ENCODE measurements at places on chromosomes 12 and 14.

- no peak for DNase-seq
Observed at GRCh38 chr12:82648259-82648909, 38.3 kb upstream of the TMTC2 start.

- DNase-seq = no peak
Observed at GRCh38 chr14:67944605-67945004, 125.0 kb downstream of the RAD51B start.

DNA sequence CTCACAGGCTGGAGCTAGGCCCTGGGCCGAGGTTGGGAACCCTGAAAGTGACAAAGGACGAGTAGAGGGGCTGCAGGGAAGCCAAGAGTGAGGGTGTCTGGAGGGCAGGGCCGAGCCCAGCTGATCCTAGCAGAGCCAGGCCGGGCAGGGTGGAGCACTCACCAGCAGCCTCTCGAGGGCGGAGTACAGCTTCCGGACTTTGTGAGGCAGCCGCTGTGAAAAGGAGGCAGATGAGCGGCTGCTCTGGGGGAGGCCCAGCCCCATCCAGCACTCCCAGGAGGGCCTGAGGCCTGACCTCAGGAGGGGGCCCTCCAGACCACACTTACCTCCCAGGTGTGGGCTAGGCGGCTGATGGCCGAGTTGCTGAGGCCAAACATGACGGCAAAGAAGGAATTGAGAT lies 14.7 kb upstream of the ENDOU start:
- no peak for DNase-seq

DNA sequence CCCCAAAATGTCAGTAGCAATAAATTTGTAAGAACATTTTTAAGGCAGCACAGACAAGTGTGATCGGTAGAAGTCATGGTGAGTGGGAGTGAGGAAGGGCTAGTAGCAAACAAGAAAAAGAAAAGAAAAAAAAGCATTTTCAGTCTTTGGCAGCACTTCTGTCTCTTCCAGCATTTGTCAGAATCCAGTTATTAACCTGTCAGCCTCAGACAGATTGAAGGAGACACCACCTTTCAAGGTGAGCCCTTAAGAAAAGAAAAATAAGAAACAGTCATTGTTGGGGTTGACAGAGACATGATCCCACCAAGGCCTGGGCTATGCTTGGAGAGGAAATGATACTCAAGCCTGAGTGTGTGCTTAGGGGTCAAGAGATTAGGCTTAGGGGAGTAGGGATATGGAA lies 947.4 kb downstream of the NRXN3 start:
- DNase-seq = no peak

DNA sequence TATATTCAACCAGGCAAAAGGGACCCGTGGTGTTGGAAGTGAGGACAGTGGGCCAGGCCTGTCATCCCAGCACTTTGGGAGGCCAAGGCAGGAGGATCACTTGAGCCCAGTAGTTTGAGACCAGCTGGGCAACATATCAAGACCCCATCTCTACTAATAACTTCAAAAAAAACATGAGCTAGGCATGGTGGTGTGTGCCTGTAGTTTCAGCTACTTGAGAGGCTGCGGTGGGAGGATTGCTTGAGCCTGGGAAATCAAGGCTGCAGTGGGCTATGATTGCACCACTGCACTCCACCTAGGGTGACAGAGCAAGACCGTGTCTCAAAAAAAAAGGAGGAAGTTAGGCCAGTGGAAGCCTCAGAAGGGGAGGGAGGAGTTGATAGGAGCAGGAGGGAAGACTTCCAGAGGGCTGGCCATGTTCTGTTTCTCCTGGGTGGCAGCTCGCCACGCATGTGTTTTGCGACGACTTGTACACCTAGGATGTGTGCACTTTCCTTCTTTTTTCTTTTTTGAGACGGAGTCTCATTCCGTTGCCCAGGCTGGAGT lies 10.1 kb downstream of the SLC25A29 start:
- DNase-seq = no peak

DNA sequence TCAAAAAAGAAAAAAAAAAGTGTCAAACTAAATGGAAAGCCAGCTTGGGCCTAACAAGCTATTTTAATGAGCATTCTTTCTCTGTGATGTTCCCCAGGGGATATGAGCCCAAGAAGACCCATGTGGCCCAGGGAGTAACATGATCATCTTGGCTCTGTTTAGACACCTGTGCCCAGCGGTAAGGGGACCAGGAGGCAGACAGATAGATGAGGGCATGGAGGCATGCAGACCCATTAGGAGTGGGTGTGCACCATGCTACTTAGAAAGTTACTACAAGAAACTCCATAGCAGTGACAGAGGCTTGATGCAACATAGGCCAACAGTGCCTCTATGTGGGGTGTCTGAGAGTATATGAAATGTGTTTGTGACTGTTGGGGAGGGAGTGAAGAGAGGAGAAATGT lies 3.1 kb upstream of the CREBL2 start:
- no peak for DNase-seq

GRCh38 chr12:19234171-19234704 lies 104.7 kb downstream of the PLEKHA5 start:
- no peak for DNase-seq

GRCh38 chr12:26428420-26428819 lies 233.0 kb downstream of the SSPN start:
- no peak for DNase-seq

GRCh38 chr14:81517798-81518398 lies 15.8 kb downstream of the SEL1L start:
- DNase-seq = no peak

GRCh38 chr12:78390920-78391319 lies 473.7 kb upstream of the SYT1 start:
- no peak for DNase-seq

GRCh38 chr12:19129122-19129485 lies 429 bp upstream of the PLEKHA5 start:
- no peak for DNase-seq

DNA sequence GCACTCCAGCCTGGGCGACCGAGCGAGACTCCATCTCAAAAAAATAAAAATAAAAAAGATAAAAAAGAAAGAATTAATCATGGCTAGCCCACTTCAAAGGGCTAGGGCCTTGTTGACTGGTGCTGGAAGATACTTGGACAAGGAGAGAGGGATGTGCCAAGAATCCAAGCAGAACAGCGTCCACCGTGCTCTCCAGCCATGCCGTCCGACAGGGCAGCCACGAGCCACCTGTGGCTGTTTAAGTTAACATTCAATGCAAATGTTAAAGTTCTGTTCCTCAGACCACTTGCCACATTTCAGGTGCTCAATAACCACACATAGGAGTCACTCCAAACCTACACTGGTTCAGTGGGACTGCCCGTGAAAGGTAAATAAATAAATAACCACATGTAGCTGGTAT lies 21.4 kb downstream of the SLC6A13 start:
- no peak for DNase-seq

DNA sequence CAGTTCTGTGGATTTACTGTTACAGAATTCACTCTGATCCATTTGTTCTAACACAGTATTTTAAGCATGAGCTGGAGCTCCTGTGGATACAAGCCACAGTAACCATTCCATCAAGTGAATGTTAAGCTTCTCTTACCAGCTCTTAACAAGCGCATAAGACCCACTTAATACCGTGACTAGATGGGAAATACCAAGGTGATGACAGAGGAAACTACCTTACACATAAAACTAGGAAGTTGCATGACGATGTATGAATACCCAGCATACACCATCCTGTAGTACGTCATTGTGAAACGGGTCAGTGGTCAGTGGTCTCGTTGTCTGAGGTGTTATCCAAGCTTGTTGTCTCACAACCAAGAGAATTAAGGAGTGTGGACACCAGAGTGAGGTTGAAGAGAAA lies 2.0 kb upstream of the GALC start:
- DNase-seq = no peak

GRCh38 chr14:99758121-99758821 lies 34.9 kb upstream of the EML1 start:
- DNase-seq = no peak

DNA sequence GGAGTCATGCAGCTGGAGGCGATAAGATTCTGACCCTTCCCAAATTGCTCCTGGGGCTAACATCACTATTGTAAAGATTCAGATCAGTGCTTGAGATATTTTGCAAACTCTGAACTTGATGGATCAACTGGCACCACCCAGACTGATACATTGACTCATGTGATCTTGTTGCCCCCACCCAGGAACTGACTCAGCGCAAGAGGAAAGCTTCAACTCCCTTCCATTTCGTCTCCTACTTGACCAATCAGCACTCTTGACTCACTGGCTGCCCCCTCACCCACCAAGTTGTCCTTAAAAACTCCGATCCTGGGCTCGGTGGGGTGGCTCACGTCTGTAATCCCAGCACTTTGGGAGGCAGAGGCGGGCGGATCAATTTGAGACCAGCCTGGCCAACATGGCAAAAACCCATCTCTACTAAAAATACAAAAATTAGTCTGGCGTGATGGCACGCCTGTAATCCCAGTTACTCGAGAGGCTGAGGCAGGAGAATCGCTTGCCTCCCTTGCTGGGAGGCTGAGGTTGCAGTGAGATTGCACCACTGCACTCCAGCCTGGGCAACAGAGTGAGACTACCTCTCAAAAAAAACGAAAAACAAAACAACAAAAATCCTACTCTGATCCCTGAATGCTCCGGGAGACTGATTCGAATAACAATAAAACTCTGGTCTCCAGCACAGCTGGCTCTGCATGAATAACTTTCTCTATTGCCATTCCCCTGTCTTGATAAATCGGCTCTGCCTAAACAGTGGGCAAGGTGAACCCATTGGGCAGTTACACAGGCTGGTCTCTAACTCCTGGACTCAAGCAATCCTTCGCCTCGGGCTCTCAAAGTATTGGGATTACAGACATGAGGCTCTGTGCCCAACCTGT lies 9.8 kb upstream of the ARF6 start:
- DNase-seq = no peak

GRCh38 chr12:18074001-18074400 lies 16.0 kb downstream of the RERGL start:
- no peak for DNase-seq

DNA sequence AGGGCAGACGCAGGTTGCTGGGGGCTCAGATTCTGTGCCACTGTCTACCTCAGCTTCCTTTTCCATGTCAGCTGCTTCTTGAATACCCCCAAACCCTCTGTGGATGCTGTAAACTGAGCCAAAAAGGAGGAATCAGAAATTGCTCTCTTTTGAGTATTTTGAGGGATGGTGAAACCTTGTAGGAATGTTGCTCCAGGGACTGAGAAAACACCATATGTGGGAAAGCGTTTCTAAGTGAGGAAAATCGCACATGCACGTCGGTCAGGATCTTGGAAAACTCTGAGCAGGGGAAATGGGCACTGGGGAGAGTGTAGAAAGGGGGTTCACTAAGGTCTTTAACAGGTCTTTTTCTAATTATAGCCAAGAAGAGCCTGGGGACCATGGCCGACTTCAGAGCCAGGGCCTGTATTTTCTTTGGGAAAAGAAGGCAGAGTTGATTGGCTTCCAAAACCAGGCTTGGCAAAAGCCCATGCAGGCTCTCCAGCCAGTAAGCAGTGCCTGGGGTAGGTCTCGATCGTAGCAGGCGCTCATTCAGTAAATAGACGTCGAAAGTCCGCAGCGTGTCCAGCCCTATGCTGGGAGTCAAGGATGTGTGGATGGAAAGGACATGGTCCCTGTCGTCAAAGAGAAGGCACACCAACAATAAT lies 58.0 kb downstream of the NTF3 start:
- DNase-seq = no peak

DNA sequence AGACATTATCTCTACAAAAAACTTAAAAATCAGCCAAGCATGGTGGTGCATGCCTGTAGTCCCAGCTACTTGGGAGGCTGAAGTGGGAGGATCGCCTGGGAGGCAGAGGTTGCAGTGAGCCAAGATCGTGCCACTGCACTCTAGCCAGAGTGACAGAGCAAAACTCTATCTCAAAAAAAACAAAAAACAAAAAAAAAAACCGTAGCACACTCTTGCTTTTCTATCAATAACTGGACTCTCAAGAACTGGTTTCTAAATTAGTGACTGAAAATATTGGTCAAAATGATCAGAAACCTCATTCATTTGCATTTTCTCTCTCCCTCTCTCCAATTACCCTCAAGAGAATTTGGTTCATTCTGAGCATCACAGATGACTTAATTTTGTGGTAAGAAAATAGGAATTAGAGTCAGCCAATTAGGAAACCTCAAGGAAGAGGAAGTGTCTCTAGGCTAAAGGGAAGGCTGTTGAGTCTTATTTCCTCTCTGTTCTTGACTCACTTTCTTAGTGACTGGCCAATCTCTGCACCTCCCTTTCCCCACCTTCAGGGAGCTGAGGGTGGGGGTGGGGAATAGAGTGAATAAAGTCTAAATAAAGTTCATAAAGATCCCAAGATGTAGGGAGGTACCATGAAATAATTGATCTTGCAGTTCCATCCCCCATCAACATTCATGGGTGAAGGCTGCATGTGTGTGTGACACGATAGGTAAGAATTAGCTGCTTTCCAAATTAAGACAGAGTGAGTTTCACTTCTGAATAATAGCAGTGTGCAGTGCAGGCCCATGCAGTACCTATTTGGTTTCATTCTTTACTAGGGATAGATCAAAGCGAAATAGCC lies 6.8 kb upstream of the PSMA6 start:
- no peak for DNase-seq

DNA sequence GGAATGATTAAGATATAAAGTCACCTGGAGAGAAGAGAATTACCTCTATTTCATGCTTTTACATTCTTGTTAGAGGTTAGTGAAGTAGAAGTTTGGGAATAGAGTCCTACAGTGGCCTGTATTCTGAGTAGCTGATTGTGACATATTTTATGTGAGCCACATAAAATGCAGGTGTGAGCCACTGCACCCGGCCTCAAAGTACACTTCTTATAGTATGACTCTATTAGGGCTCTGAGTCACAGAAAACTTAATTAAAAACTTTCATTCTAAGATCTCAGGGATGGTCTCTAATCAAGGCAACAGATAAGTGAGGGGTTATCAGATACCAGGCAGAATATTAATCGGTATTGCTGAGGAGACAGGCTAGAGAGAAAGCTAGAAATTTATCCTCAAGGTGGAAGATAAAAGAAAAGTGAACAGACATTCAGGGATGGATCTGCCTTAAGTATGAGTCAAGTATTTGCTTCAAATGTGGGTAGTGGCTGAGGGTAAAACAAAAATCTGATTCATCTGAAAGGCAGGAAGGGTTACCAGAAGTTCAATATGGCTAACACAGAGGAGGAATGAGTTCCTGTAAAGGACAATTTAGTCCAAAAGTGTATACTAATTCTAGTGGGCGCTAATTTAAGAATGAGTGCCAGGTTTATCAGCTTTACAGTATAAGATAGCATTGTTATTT lies 5.5 kb upstream of the G2E3 start:
- no peak for DNase-seq

Data from activated naive CD4-positive, alpha-beta T cell treated with anti-CD3 and anti-CD28 coated beads, Interleukin-2, amount 50 U/mL, for 72 hours (primary cell).